ENCODE measurements at places on chromosomes 2 and 18. TPM values are rescaled to one million over a fixed set of nuclear protein-coding genes. Genes with fewer than 3 reads are reported as not detected.
A peak's percentile ranks its signal among the peaks of the same experiment; 100 is the strongest.

CRYGD gene
- total RNA-seq: not detected

APCDD1 gene
- 24.8 TPM for total RNA-seq

GAD1 gene
- 1.7 TPM for total RNA-seq

DNA sequence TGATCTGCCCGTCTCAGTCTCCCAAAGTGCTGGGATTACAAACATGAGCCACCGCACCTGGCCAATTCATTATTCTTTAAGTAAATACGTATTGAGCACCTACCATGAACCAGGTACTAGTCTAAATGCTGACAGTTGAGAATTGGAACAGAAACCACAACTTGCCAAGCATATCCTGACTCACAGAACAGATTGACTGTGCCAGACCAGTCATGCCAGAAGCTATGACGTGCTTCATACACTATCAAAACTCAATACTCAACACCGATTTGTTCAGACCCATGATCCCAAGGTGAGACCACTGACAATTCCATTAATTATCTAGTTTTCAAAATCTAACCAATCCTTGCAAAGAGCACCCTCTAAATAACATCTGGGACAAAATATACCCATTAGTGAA lies 148.6 kb downstream of the B3GNT2 start:
- peak; percentile 60 for DNase-seq

GRCh38 chr2:25105336-25106085 lies 62.9 kb downstream of the POMC start:
- peak; percentile 76 for DNase-seq

- no peak for DNase-seq
Measured at GRCh38 chr18:59897321-59897954, 2.4 kb upstream of the PMAIP1 start.

GRCh38 chr18:8625461-8626092 lies 16.3 kb downstream of the RAB12 start:
- no peak for DNase-seq

DNA sequence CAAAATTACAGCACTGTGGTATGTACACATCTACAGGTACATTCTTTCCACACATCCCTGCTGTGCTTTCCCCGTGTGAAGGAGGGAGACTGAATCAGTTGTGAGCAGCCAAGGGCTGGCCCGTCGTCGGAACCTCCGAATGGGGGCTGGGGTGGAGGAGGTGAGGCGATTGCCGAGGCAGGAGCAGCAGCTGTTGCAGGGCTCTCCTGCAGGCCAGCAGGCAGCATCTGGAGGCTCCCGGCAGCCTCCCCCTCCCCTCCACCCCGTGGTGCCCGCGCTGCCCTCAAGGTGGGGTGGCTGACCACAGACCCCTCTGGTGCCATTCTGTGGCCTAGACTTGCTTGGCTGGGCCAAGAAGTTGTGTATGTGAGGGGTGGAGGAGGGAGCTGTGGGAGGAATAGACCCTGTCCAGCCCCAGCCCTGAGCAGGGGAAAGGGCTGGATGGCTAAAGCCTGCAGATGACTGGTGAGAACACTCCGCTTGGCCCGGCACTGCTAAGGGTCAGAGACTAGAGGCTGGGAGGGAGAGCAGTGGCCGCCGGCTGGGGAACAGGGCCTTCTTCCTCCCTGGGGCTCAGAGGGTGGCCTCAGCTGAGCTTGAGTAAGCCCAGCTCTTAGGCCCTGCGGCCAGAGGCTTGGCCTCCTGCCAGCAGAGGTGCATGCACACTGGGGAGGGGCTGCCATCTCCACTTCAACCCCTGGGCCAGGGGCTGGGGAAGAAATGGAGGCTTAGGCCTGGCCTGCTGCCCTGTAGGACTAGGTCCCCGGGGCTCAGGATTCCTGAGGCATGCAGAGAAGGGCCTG lies 7.6 kb downstream of the STAMBP start:
- no peak for DNase-seq

- no peak for DNase-seq
Measured at GRCh38 chr2:162581959-162582798, 238.2 kb downstream of the GCA start.
